ENCODE measurements at places on chromosomes 3 and 15. TPM values are rescaled to one million over a fixed set of nuclear protein-coding genes. Genes with fewer than 3 reads are reported as not detected.

- no peak for DNase-seq
These were observed 104.5 kb downstream of the TFG start for GRCh38 chr3:100813828-100814227.

- DNase-seq: no peak
These were observed 62.8 kb downstream of the POLR2M start for GRCh38 chr15:57769266-57769665.

DNA sequence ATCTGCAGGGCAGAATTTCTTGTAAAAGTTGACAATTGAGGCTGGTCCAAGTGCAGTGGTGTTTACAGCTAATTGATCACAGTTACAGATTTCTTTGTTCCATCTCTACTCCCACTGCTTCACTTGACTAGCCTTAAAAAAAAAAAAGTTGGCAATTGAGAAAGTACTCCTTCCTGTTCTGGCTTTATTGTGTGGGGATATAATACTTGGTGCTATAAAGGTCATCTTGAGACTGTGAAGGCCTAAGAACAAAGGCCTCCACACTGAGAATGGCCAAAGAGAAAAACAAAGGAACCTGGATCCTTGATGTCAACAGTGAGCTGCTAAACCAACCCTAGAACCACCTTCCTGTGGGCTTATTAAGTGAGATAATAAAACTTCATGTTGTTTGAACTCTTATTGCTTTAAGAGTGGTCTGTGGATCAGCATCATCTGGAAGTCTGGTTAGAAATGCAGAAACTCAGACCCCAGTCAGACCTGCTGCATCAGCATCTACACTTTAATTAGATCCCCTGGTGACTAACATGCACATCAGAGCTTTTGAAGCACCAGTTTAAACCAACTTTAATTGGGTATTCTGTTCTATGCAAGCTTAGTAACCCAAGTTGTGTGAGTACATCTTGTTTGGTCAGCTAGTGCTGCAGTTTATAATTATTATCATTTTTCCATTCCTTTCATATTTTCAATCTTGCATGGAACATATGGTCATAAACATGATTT, 55.2 kb downstream of the TMOD3 start:
- no peak for DNase-seq

DNA sequence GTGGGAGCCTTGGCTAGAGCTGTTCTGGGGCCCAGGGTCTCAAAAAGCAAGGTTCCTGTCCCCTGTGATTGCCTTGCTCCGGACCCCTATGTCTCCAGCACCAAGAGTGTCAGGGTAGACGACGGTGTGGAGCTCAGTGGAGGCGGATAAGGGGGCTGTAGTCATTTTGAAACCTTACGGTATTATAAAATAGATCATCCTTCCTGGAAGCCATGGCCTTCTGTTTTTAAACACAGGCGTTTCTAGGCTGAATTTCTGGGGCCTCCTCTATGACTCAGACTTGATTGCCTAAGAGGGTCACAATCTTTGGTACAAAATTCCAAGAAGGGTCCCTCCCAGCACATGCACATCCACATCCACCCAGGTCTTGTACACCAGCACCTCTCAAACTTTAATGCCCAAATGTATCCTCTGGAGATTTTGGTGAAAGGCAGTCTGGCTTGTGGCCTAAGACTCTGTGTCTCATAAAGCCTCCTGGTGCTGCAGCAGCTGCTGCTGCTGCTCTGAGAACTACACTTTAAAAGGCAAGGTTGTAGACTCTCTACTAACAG, 70.5 kb upstream of the XCR1 start:
- DNase-seq: no peak

DNA sequence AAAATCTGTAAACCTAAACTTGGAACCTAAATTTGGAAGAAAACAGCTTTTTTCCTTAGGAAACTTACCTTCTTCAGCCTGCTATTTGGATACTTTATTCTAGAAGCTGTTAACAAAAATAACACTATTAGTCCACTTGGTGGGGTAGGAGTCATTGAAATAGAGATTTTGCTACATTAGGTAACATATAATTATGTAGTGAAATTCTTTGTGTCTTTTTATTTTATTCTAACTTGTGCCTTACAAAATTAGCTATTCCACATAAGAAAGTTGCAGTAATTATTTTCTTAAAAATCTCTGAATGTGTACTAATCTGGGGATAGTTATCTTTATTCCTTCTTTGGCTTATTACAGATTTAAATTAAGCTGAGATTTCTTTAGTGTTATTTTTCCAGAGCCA, 360.4 kb upstream of the ROBO2 start:
- no peak for DNase-seq

DNA sequence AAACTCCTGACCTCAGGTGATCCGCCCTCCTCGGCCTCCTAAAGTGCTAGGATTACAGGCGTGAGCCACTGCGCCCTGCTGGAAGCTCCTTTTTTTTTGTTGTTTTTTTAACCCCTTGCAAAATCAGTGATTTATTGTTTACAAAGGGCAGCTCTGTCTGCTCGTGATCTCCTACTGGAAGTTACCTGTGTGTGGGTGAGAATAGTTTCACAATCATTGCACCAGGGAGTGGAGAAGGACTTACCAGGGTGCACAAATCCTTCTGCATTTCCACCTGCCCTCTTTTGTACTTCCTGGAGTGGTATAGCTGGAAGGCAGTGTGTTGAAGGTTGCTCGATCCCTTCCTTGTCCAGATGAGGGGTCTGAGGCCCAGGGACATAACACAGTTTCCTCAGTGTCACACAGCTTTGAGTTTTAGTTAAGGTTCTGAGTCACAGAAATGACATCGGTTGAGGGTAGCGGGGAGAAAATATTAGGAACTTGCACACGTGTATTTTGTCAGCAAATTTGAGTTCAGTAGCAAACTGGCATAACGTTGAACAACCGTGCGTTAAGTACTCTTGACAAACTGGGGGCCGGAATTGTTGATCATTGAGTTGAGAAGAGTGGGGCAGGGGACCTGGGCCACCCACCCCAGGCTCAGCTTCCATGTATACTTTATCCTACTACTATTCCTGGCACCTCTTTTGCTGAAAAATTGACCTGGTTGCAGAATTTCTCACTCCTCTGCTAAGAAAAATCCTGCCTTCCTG, 11.3 kb upstream of the TRAK1 start:
- DNase-seq: no peak

DNA sequence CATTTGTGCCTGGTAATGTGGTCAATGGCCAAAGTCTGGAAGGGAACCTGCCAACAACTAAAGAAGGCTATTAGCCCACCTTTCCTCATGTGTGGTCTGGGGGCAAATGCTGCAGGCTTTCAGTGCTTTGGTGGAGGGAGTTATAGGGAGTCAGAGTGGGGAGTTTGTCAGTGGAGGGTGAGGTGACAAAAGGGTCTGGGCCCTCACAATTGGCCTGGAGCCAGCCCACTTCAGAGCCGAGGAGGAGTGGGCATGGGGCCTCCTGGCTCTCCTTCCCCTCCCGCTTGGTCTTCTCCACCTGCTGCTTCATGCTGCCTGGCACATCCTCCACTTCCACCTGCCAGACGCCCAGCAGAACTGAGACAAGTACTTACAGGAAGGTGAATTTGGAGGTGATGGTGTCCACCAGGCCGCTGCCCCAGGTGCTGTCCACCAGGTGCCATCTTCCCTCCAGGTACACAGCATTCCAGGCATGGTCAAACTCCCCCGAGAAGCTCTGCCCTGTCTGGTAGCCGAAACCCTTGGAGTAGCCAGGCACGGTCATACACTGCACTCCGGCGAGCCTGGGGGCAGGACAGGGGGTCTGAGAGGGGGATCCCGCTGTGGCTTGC, 40.9 kb downstream of the KY start:
- DNase-seq: peak; percentile 7

GRCh38 chr15:49908236-49908932, 210.6 kb downstream of the ATP8B4 start:
- no peak for DNase-seq

- no peak for DNase-seq
These were observed 979 bp upstream of the ZNF621 start for GRCh38 chr3:40523781-40524180.

DNA sequence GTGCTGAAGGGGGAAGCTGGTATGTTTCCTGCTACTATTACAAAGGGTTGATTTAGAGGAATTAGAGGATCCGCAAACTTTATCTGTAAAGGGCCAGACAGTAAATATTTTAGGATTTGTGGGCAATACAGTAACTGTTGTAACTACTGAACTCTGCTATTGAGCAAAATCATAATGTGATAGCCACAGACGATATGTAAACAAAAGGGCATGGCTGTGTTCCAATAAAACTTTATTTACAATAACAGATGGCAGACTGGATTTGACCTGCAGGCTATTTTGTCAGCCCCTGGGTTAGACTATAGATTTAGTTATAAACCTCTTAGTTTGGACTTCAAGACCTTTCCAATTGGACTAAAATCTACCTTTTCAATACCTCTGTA, 27.8 kb upstream of the KCNMB2 start:
- no peak for DNase-seq

DNA sequence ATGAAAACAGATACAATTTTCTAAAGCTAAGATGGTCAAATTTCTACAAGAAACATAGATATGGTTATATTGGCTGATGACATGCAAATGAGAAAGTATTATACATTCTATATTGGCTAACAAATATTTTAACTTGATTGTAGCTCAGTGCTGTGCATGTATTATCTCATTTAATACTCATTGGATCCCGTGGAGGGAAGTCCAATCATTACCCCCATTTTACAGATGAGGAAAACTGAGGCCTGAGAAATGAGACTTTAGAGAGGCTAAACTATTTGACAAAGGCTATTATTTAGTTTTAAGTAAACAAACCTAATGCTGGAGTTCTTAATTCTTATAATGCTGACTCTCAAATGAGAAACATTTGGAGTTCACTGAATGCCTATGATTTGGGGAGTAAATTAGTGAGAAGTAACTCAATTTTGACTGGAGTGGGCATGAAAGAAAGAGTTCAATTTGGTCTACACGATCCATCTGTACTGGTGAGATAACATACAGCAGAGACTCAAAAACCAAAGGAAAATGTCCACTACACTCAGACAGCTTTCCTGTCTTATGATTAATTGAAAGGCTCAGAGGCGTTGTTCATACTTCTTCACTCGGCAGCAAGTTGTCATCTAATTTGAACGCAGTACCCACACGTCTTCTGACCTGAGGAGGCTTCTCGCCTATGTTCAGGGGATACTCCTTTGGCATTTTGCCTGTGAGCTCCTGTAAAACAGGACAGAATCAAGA, 72.2 kb upstream of the LMOD3 start:
- no peak for DNase-seq

- DNase-seq: no peak
These were observed 15.8 kb downstream of the PLXNA1 start for GRCh38 chr3:126998728-126999127.

DNA sequence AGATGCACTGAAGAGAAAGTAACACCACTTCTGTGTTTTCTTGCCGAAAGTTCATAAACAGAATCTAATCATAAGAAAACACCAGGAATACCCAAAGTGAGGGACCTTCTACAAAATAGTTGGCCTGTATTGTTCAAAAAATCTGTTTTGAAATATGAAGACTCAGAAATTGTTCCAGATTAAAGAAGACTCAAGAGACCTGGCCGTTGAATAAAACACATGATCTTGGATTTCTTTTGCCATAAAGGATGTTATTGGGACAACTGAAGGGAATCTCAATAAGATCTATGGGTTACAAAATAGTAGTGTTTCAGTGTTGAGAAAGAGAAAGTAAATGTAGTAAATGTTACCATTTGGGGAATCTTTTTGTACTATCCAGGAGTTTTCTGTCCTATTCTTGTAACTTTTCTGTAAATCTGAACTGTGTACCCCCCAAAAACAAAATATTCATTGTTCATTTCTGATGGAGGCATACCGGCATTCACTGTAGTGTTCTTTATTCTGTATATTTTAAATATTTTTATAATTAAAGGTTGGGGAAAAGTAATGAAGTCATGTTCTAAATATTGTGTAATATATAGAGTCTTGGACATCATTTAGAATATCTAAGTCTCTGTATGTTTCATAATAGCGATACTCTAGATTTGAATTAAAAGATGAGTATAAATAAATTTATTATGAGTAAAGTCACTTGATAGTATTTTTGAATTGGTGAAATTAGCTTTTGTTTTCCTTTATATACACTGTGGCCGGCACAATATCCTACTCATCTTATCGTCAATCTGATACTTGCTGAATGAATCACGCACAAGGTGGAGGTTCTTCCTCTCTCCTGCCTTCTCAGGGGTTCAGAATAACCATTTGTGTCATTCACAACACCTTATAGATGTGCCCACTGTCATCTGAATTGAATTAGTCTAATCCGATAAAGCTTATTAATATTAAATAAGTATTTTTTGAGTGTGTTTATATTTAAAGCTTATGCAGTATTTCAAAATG, 66.7 kb downstream of the TRAK1 start:
- no peak for DNase-seq

DNA sequence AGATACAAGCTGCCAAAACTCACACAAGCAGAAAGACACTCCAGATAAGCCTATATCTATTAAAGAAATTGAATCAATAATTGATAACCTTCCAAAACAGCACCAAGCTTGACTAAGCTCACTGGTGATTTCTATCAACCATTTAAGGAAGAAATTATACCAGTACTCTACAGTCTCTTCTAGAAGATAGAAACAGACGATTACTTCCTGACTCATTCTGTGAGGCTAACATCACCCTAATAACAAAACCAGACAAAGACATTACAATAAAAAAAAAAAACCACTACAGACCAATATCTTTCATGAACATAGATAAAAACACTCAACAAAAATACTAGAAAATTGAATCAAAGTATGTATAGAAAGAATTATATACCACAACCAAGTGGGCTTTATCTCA, 20.2 kb downstream of the CHDH start:
- DNase-seq: no peak

GRCh38 chr3:28846971-28847478, 433.8 kb upstream of the RBMS3 start:
- DNase-seq: no peak

DNA sequence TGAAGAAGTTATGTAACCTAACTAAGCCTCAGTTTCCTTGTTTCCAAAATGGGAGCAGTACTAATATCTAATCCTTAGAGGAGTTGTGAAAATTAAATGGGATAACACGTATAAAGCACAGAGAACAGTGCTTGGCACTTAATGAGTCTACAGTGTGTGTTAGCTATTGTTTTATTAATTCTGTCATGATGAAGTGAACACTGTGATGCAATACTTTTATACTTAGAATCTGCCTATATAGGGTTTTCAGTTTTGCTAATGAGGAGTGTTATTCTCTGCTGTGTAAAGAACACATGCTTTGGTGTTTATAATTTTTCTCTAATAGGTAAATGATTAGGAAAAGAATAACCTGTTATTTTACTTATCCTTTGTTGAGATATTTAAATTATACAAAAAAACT, 65.2 kb downstream of the MBNL1 start:
- DNase-seq: no peak

DNA sequence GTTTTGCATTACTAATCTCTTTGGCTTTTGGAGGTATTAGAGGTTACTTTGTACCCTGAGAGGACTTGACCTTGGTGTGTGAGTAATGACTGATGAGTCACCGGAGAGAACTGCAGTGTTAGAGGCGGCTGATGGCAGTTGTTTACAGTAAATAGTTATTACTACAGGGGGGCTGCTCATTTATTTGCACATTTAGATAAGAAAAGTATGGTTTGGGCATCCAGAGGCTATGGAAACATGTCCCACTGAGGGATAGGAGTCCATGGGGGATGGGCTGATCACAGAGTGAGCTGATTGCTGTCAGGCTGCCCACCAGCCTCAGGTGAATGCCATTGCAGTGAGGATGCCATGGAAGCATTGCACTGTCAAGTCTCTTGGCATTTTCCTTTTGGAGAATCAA, 17.3 kb upstream of the STAC start:
- DNase-seq: no peak

Gene GNAT1
- total RNA-seq: 0.30 TPM

Gene CPNE9
- 0.60 TPM for total RNA-seq

Gene PRR20G
- not detected for total RNA-seq

Measured in CD8-positive, alpha-beta T cell (primary cell).